NCI-H187 treated with DMSO at 0.1 percent for 48 hours (cell line): ENCODE measurements at places on chromosomes 7 and 10.

GRCh38 chr10:121772406-121772805 lies 155.4 kb downstream of the ATE1 start:
- no peak for DNase-seq

DNA sequence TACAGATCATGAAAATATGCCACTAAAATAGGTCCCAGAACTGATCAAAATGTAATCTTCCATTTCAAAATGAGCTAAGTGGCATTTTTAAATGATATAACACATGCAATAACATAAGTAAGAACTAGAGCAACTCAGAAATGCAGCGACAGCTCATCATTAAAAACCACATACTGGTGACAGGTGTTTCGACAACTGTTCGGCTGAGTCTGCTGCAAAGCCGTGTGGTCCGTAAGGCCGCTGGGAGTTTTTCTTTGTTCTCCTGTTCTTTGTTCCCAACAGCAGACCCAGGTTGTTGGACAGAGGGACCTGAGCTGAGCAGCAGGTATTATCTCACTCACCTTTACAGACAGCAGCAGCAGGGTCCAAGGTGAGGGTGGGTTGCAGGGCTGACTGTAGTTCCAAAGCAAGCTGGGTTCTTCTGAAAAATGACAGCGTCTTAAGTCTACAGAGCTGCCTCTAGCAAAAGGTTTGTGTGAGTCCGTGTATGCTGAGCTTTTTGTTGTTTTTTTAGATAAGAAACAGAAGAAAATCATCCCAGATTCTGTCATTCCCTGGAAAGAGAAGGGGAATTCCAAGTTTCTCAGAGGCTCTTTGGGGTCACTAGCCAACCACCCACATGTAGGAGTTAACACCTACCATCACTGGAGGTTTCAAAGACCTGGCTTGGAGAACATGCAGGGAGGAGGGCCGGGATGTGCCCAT lies 45.4 kb upstream of the MACROH2A2 start:
- DNase-seq, result no peak

GRCh38 chr10:122178655-122179054 lies 92.4 kb upstream of the BTBD16 start:
- no peak for DNase-seq

DNA sequence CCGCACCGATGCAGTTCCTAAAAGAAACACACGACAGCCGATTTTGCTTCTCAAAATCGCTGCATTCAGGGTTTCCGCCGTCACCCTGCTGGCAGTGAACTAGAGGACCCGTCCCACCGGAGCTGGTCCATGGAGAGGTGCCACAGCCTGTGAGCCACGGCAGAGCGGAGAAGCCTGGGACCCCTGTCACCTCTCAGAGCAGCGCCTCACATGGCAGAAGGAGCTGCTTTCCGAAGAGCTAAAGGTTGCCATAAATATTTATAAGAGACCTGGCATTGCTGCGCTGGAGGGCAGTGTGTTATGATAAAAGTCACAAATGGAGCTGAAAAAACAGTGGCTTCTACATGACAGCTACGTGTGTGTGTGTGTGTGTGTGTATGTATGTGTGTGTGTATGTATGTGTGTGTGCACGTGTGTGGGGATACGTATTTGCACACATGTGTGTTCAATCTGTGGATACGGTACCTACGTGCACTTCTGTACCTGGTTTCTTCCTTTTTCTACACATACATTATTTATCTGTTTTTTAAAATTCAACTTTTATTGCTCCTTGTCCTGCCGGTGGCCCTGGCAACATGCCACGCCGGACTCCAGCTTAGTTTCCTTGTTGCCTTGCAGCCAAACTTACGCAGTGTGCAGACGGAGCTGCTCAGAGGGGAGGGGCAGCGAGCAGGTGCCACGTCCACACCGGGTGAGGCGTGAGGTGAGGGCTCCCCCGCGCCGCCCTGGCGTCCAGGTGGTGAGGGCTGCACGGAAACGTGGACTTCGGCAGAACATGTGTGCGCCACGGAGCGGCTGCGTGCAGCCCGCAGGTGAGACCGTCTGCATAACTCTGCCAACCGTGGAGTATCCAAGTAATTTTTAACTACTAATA lies 115.2 kb upstream of the PITRM1 start:
- no peak for DNase-seq

DNA sequence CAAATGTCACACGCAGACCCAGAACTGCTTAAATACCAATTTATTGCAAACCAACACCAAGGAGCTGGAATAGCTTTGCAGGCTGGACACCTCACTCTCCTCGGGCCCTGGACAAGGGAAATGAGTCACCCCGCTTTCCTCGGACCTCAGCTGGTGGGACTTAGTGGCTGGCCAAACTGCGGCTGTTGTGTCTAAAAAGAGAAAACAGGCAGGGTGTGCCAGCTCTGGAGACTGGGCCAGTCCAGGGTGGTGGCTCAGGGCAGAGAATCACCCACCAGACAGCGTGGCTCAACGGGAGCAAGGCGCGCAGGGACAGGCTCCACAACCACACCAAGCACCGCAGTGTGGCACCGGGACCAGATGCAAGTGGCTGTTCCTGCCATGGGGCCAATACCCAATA lies 58.2 kb upstream of the CAMK2B start:
- no peak for DNase-seq

GRCh38 chr10:45374350-45375052 lies 485 bp downstream of the ALOX5 start:
- no peak for DNase-seq

DNA sequence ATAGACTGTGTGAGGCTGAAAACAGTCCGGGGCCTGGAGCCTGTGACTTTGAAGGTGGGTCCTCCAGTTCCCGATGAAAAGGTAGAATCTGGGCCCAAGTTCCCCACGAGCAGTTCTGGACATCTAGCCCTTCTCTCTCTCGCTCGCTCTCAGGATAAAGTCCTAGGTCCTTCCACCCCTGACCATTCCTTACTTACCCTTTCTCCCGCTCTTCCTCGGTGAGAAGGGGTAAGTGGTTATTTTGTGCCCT lies 713 bp downstream of the IMMP2L start:
- no peak for DNase-seq

DNA sequence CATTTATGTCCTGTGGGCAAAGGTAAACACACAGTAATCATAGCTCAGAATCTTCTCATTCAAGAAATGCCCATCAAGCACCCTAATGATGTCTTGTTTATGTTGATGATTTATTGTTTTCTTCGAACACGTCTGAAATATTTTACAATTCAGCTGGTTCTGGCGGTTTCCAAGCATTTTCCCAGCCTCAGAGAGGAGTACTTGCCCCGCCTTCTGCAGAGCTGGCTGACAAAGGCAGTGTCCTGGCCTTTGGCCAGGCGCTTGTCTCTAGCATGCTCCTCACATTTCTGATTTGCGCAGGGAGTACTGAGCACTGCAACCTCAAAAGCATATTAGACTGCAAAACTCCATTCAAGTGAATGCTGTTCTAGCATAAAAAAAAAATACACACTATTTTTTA lies 314.2 kb upstream of the GNAI1 start:
- peak; percentile 10 for DNase-seq

DNA sequence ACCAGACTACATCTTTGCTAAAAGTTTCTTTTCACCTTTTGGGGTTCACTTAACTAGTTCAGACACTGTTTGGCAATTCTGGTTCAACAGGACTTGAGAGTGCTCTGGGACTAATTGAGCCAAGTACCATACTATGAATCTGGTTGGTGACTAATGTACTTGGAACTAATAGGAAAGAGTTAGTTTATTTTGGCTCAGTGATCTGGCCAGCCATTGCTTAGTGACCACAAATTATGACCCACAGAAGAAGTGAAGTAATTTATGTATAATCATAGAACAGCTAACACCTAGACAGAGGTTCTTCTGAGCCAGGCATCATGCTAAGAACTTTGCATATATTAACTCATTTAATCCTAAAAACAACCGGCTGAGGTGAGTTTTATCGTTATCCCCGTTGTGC lies 126.5 kb upstream of the JCAD start:
- DNase-seq, result no peak

GRCh38 chr7:153381275-153382040 lies 621.9 kb downstream of the ACTR3B start:
- DNase-seq, result no peak

- DNase-seq, result no peak
Observed at GRCh38 chr10:50739618-50740292, at the start of gene ASAH2B. Gene ASAH2B (plus strand): TSS chr10:50739936. CDS start chr10:50745131, 5,195 bp downstream.

DNA sequence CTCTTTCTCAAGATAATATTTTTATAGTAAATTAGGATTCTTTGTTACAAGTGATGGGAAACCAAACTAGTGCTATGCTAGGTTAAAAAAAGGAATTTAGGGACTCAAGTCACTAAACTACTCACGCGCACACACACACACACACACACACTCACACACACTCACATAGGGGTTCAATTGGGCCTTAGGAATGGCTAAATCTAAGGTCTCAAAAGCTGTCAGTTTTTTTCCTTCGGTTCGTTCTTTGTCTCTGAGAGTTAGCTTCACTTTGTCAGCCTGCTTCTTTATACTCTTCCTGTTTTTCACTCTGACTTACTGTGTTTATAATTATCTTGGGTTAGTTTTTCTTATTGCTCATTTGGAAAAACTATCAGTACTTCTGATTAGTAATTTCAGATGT lies 138.9 kb downstream of the ADK start:
- no peak for DNase-seq

DNA sequence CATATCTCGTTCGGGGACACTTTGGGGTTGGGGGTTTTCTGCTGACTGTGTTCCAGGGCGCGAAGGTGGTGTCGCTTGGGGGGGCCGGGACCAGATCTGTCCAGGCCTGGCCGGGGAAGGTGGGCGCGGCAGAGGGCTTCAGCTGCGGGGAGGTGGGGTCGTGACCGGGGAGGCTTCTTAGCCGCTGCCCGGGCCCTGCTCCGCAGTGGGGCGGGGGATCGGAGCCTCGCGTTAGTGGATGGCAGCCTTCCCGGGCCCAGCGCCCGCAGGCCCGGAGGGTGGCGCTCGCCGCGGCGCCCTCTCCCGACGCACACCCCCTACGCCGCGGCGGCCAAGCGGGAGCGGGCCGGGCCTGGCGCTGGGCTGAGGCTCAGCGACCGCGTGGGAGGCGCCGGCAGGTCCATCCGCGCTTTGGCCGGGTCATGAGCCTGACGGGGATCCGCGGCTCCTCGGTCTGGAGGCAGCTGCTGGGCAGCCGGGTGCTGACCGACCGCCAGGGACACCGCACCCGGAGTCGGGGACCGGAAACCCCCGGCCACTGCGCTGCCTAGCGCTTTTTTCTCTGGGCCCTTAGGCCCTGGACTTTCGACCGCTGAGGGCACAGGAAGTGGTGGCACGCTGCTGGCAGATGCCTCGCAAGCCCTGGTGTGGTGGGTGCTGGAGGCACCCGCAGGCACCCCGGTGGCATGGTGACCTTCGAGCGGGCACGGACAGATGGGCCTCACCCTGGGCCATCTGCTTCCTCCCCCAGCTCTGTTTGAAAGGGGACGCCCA lies 1.2 kb downstream of the AGAP3 start:
- DNase-seq, result no peak

GRCh38 chr10:97256356-97256755 lies 36.1 kb downstream of the ARHGAP19 start:
- no peak for DNase-seq

GRCh38 chr7:94620703-94621118 lies 35.2 kb downstream of the SGCE start:
- no peak for DNase-seq

DNA sequence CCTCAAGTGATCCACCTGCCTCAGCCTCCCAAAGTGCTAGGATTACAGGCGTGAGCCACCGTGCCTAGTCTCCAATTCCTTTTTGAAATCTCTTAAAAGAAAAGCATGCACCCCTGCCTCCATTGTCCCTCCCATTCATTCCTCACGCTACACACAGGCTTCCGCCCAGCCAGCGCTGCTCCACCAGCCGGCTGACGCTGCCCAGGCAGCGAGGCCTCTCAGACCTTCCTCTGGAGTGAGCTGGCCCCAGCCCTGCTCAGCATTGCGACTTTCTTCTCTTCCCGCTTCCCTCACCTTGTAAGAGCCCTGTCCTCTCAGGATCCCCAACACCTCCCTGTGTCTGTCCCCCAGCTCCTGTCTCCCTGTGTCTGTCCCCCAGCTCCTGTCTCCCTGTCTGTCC lies 23.6 kb downstream of the RGS10 start:
- DNase-seq, result no peak

DNA sequence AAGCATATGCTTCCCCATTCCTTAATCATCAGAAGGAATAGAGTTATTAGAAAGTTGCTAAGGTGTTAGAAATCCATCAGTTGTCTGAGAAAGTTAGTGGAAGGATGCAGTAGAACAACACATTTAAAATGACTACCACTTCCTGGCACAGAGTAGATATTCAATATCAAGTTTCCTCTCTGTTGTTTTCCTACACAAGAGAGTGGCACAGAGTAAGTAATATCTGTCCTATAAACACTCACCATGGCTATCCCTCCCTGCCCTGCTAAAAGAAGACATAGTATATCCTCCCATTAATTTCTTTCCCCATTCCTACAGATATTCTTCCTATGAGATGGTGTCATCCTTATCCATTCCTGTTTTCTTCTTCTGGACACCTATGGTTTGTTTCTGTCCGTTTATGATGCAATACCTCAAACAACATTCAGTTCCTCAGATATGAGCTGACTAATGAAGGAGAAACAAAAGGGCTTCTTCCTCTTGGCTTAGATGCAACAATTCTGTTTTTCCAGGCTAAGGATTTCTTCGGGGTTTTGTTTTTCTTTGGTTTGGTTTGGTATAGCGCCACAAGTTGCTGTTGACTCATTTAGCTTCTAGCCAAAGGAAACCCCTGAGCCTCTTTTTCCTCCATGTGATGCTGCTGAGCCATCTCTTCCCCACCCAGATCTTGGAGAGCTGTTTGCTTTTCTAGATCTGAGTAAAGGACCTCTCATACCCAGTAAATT lies 32.9 kb upstream of the BPGM start:
- DNase-seq, result no peak

DNA sequence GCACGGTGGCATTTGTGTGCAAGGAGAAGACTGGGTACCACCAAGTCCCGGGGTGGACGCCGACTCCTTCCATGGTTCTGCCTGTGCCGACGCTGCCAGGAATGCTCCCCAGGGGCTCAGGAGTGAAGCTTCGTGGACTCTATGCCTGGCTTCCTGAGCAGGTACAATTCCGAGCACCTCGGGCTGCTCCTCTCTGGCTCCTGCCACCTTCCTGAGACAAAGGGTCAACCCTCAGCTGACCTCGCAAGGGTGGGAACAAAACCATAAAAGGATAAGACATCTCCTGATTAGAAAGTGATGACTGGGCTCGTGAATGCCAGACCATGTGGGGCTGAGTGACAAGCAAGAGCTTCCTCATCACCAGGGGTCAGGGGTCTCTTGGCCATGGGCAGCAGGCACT lies 31.8 kb downstream of the CALML3 start:
- DNase-seq, result no peak

GRCh38 chr7:27555670-27556069 lies 107.0 kb downstream of the HIBADH start:
- no peak for DNase-seq

- no peak for DNase-seq
Observed at GRCh38 chr7:2668401-2668800, 19.6 kb upstream of the AMZ1 start.

DNA sequence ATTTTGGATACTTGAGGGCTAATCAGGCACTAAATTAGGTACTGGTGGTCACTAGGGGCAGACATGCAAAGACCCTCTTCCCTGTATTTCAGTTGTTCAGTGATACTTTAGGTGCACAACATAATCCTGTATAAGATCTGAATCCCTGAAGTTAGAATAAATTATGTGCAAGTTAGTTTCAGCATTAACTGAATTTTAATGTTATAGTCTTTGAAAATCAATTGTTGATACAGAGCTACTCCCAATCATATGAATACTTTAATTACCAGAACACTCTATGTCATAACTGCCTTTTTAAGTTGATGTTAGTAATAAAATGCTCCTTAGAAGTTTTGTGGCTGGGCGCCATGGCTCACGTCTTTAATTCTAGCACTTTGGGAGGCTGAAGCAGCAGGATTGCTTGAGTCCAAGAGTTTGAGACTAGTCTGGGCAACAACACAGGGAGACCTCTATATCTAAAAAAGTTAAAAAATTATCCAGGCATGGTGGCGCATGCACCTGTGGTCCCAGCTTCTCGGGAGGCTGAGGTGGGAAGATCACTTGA lies 87.1 kb upstream of the SKAP2 start:
- no peak for DNase-seq
